ENCODE measurements at places on chromosomes 7 and 10.

- DNase-seq: no peak
These were observed 144.9 kb downstream of the GRID1 start for GRCh38 chr10:86221442-86222335.

- peak; percentile 75 for DNase-seq
These were observed 349.7 kb downstream of the KIF20B start for GRCh38 chr10:90051053-90051452.

GRCh38 chr10:130352291-130352645, 216.1 kb downstream of the GLRX3 start:
- DNase-seq: no peak

- DNase-seq: no peak
These were observed 280.3 kb upstream of the PODXL start for GRCh38 chr7:131836733-131837132.

- no peak for DNase-seq
These were observed 282.8 kb downstream of the SNX10 start for GRCh38 chr7:26574476-26574875.

GRCh38 chr10:125455855-125456254, 227.1 kb downstream of the TEX36 start:
- no peak for DNase-seq

- DNase-seq: no peak
These were observed 47.1 kb upstream of the GAD2 start for GRCh38 chr10:26169466-26169865.

- DNase-seq: no peak
These were observed 51.3 kb upstream of the PRKAR1B start for GRCh38 chr7:778271-778967.

DNA sequence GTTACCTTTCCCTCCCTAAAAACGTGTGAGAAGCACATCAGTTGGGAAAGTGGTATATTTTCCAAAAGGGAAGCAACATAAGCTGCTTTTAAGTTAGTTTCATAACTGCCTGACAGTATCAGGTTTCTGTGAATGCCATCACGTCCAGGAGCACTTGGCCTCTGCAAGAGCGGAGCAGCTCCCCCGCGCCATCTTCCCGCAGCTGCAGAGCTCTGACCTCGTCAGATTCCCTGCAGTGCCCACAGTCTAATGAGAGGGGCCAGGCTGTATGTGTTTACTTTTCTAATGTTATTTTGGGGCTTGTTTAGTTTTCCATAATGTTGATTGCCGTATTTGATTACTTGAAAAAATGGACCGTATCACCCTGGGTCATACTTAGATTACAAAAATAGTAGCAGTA, 74.2 kb downstream of the MGMT start:
- DNase-seq: no peak

GRCh38 chr7:13639396-13639795, 350.1 kb downstream of the ETV1 start:
- peak; percentile 28 for DNase-seq

DNA sequence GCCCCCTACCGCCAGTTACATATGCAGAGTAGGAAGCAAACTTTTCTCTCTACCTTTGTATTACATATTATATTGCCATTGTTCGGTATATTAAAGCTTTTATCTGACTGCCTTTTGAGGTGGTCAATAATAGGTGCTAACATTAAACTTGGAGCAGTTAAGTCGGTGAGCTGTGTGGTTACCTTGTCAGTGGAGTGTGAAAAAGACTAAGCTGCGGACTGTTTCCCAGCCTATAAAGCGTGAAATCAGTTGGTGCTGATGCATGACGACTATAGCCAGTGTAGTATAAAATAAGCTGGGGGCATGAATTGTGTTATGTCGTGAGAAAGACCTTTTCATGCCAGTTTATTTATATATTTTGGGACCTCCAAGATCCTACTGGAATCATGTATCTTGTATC, 33.7 kb downstream of the R3HCC1L start:
- DNase-seq: no peak

DNA sequence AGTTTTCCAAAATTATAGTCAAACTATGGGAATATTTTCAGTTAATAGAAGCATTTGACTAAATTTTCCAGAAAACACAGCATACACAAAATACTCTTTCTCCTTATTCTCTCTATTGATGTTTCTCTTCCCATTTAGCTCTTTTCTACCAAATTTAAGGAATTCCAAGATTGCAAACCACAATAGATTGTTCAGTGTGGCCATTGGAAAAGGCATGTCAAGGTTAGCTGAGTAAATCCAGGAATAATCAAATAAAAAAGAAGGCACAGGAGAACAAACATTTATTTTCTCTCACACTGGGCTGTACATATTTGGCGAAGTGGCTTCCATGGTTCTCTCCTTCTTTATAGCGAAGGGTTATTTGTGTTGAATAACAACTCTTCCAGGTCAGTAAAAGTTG, 117.3 kb downstream of the THSD7A start:
- no peak for DNase-seq

GRCh38 chr10:14384116-14384730, 53.5 kb upstream of the FRMD4A start:
- DNase-seq: no peak

DNA sequence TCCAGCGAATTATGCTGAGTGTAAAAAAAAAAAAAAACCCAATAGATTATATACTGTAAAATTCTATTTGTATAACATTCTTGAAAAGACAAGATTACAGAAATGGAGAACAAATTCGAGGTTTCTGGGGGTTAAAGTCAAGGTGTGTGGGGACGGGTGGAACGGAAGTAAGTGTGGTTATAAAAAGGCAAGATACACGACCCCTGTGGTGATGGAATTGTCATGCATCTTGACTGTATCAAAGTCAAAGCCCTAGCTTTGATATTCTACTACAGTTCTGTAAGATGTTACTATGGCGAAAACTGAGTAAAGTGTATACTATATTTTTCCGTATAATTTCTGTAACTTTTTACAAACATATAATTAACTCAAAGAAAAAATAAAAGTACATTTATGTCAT, 718.2 kb upstream of the PCDH15 start:
- DNase-seq: no peak

DNA sequence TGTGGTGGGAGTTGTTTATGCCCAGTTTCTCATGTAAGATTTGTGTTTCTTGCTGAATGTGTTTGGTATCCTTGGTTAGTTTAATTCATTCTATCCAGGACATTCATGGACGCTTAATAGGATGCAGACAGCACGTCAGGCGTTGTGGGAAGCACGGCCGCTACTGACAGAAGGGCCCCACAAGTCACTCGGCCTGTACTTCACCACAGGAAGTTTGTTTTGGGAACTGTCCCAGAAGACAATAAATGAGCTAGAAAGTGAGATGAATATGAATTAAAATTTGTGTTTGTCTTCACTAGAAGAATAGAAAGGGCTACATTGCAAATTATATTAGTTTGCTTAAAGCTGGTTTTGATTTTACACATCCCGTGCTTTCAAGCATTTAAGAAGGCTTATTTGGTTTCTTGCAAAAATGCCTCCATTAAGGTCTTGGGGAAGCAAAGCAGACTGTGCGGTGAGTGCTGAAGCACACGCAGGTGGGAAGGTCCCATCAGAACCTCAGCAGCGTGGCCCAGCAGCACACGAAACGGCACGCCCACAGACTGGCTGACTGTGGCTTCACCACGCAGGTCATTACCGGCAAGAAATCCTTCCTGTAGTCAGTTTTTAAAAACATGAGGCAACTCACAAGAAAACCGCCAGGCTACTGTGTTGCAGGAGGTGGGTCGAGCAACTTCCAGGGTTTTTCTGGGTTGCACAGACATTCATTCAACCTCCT, 74.1 kb downstream of the VIPR2 start:
- peak; percentile 21 for DNase-seq
